ENCODE measurements at places on chromosomes 1 and 21. TPM values are rescaled to one million over a fixed set of nuclear protein-coding genes. Genes with fewer than 3 reads are reported as not detected.

DNASE2B gene
- total RNA-seq, result not detected

SPRR3 gene
- not detected for total RNA-seq

PRPF38A gene
- 26.4 TPM for total RNA-seq

CD34 gene
- 0.12 TPM for total RNA-seq

ZNF648 gene
- total RNA-seq, result not detected

RBM11 gene
- total RNA-seq, result not detected

AVPR1B gene
- total RNA-seq, result not detected

PGBD5 gene
- total RNA-seq, result 5.4 TPM

ZFP69 gene
- 4.5 TPM for total RNA-seq

SLC9A1 gene
- total RNA-seq, result 55.4 TPM

AMIGO1 gene
- 3.1 TPM for total RNA-seq

KRTAP19-1 gene
- not detected for total RNA-seq

EPHX1 gene
- 69.1 TPM for total RNA-seq

SPRR2F gene
- not detected for total RNA-seq

IL19 gene
- total RNA-seq, result not detected

NR1I3 gene
- total RNA-seq, result not detected

MX2 gene
- total RNA-seq, result not detected

PDZK1 gene
- total RNA-seq, result 1.1 TPM

STX12 gene
- 49.6 TPM for total RNA-seq

PRRX1 gene
- 224 TPM for total RNA-seq

GSTM1 gene
- 17.8 TPM for total RNA-seq

FCAMR gene
- not detected for total RNA-seq

SAMD13 gene
- total RNA-seq, result 0.65 TPM

KIAA0040 gene
- 0.75 TPM for total RNA-seq

LZIC gene
- 26.1 TPM for total RNA-seq

OLIG2 gene
- total RNA-seq, result 0.46 TPM

CYP4Z1 gene
- total RNA-seq, result not detected

CACNA1S gene
- 0.07 TPM for total RNA-seq

FCRL4 gene
- not detected for total RNA-seq

RGS13 gene
- total RNA-seq, result not detected

C1orf141 gene
- total RNA-seq, result not detected

TACSTD2 gene
- total RNA-seq, result 0.33 TPM

SYNJ1 gene
- 13.6 TPM for total RNA-seq

LCE3E gene
- not detected for total RNA-seq

CELF3 gene
- total RNA-seq, result not detected

OVAAL gene
- not detected for total RNA-seq

SETSIP gene
- total RNA-seq, result not detected

KPRP gene
- total RNA-seq, result not detected

KRTAP12-2 gene
- not detected for total RNA-seq

ERG gene
- total RNA-seq, result 33.4 TPM

NPHS2 gene
- not detected for total RNA-seq

FAM110D gene
- 0.23 TPM for total RNA-seq

TMEM51 gene
- 1.9 TPM for total RNA-seq

PTPRU gene
- total RNA-seq, result 14.8 TPM

RCSD1 gene
- total RNA-seq, result 1.4 TPM

PYHIN1 gene
- total RNA-seq, result not detected

HES3 gene
- not detected for total RNA-seq

S1PR1 gene
- 0.17 TPM for total RNA-seq

INSRR gene
- not detected for total RNA-seq

Data from chondrocyte (in vitro differentiated cells).